Neural progenitor cell (in vitro differentiated cells): ENCODE measurements at places on chromosomes 2 and 18. TPM values are rescaled to one million over a fixed set of nuclear protein-coding genes. Genes with fewer than 3 reads are reported as not detected.

OR6B2 gene
- not detected in 2 replicates for total RNA-seq

DNA sequence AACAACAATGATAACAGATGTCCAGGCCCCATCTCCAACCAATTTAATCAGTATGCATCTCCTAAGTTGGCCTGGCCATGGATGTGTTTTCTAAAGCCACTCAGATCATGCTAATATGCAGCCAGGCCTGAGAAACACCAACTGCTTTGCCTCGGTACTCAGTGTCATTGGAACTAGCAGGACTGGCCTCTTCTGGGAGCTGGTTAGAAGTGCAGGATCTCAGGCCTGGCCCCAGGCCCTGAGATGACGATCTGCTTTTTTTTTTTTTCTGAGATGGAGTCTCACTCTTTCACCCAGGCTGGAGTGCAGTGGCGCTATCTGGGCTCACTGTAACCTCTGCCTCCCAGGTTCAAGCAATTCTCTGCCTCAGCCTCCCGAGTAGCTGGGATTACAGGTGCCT is 69.1 kb downstream of the IRS1 start:
- H3K4me1 ChIP-seq = peaks cover 24% of the 10 kb centered on the region
- no peak overlapping the region for H3K27ac ChIP-seq
- peak; percentile 42 for DNase-seq
- no peaks in the 10 kb centered on the region for H3K27me3 ChIP-seq
- no peak overlapping the region for H3K4me3 ChIP-seq
- no peaks in the 10 kb centered on the region for H3K36me3 ChIP-seq

FECH gene
- total RNA-seq = 10.9 and 16.4 TPM in 2 replicates

DNA sequence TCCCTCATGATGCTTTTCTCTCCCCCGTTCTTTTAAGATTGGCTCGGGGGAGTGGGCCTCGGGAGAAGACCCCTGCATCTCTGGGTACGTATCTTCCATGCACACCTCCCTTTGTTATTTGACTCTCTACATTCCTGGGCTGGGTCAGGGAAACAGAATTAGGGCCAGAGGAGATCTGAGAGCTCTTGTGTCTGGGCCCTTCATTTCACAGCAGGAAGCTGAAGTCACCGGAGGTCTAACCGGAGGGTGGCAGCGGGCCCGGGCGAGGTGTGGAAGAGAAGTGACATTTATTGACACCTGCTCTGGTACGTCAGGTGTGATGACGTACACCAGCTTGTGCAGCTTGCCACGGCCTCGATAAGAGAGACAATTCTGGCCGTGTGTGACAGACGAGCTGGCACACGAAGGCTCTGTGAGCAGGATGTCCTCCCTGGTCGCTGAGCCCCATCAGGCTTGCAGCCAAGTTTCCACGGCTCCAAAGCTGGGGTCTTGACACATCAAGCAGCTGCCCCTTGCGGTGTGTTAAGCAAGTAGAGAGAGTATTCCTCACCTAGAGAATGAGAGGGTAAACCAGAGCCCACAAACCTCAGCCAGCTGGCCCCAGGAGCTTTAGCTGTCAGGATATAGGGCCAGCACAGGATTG is 30.4 kb downstream of the TOGARAM2 start:
- DNase-seq = no peak
- H3K27ac ChIP-seq = no peak overlapping the region
- no peaks in the 10 kb centered on the region for H3K36me3 ChIP-seq
- H3K4me3 ChIP-seq = no peak overlapping the region
- no peaks in the 10 kb centered on the region for H3K27me3 ChIP-seq

- H3K4me3 ChIP-seq = no peak overlapping the region
- H3K4me1 ChIP-seq = no peaks in the 10 kb centered on the region
Measured at GRCh38 chr2:234203135-234203984, 152.9 kb downstream of the SPP2 start.

DNA sequence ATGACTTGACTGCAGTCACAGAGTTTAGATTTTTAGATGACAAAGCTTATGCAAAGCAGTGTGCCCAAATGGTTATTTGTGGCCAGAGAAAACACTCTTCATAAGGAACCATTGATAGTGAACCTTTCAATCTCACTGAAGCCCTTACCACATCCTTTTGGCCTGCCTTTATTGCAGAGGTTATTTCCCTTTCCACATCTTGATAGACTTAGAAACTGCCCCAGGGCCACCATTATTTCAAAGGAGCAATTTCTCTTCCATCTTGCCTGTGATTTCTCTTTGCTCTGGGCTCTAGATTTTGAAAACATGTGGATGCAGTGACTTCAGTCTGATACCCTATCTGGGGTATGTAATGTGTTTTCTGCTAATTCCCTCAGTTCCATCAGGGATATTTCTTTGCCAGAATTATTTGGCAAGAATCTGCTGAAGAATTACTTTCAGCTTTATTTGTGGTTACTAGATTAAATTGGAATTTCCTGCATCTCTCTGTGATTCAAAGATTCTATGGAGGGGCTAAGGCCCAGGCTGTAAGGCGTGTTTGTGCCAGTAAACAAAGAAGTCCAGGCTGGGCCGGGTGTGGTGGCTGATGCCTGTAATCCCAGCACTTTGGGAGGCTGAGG is 51.0 kb downstream of the MOGAT1 start:
- H3K36me3 ChIP-seq = no peaks in the 10 kb centered on the region
- no peak overlapping the region for H3K27ac ChIP-seq
- H3K4me3 ChIP-seq = no peak overlapping the region
- no peaks in the 10 kb centered on the region for H3K27me3 ChIP-seq
- H3K4me1 ChIP-seq = no peaks in the 10 kb centered on the region
- DNase-seq = no peak

GRCh38 chr2:133642791-133643191 is 74.5 kb upstream of the NCKAP5 start:
- no peak overlapping the region for H3K4me3 ChIP-seq
- H3K4me1 ChIP-seq = no peaks in the 10 kb centered on the region
- DNase-seq = no peak
- no peaks in the 10 kb centered on the region for H3K36me3 ChIP-seq
- no peaks in the 10 kb centered on the region for H3K27me3 ChIP-seq
- H3K27ac ChIP-seq = no peak overlapping the region

DNA sequence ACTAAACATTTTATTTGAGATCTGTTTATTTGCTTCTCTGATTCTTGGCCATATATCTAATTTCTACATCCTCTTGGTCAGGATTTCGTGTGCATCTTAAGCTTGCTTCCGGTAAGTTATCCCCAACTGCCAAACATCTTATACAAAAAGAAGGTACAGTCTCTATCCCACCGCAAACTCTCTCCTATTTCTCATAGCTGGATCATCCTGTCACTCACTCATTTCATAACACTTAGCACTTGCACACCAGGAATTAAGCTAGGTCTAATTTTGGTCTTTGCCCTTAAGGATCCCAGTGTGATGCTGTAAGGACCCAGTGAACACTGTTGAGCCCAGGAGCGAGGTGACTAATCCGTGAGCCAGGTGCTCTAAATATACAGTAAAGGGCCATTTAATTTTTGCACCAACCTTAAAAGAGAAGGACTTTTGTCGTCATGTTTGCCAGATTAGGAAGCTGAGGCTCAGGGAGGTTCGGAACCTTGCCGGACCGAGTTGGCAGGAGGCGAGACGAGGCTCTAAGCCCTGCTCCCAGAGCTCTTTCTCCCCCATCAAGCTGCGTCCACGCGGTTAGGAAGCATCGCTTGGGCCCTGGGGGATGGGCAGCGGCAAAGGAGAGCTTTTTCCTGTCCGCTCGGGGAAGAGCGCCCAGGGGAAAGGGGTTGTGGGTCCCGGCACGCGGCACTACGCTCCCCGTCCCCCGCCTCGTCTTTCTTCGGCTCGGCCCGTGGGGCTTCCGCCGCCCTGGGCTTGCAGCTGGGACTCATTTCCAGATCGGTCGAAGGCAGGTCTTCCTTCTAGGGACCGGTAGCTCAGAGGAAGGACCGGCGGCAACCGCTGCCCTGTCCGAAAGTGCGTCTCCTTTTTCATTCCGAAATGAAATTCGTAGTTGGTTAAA is 4.1 kb upstream of the ITPRIPL1 start:
- peak overlapping the region; percentile 55 for H3K4me3 ChIP-seq
- no peak overlapping the region for H3K27ac ChIP-seq
- peaks cover 76% of the 10 kb centered on the region for H3K27me3 ChIP-seq
- peaks cover 17% of the 10 kb centered on the region for H3K4me1 ChIP-seq
- H3K36me3 ChIP-seq = no peaks in the 10 kb centered on the region
- DNase-seq = peak; percentile 69

- H3K27me3 ChIP-seq = no peaks in the 10 kb centered on the region
- no peaks in the 10 kb centered on the region for H3K36me3 ChIP-seq
- no peak overlapping the region for H3K4me3 ChIP-seq
- no peak overlapping the region for H3K27ac ChIP-seq
Measured at GRCh38 chr18:10751653-10752052, 225.8 kb downstream of the NAPG start.

DNA sequence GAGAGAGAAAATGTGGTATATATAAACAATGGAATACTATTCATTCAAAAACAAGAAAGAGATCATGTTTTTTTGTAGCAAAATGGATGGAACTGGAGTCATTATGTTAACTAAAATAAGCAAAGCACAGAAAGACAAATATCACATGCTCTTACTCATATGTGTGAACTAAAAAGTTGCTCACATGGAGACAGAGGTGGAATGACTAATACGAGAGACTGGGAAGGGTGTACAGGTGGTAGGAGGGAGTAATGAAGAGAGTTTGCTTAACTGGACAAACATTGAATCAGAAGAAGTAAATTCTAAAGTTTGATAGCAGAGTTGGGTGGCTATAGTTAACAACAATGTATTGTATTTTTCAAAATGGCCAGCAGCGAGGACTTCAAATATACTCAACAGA is 1080.7 kb upstream of the CHAC2 start:
- H3K36me3 ChIP-seq = no peaks in the 10 kb centered on the region
- no peak for DNase-seq
- no peak overlapping the region for H3K4me3 ChIP-seq
- H3K27ac ChIP-seq = no peak overlapping the region

DNA sequence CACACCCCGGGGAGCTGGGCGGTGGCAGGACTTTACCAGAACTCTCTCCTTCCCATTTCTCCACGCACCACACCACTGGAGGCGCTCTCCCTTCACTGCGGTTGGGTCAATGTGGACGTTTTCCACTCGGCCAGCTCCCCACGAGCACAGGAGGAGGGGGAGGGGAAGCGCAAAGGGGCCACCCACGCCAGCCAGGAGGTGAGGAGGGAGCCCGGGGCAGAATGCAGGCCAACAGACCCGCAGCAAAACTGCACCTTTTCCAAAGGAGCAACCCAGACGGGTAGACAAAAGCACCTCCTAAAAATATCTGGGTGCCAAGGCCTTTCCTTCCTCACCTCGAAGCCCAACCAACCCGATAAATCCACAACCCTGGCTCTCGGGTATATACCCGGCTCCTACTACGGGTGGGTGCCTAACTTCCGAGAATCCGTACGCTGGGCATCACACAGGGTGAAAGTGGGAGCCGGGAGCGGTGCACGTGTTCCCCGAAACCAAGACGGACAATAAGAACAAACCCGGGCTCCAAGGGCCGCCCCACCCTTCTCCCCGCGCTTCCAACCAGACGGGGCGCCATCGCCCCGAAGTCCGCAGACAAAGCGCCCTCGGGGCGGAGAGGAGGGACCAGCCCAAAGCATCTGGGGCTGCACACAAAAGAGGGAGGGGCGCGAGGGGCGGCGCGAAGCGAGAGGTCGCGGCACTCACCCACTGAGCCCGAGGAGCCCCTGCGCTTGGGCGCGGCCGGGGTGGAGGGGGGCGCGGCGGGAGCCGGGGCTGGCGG is 1.0 kb downstream of the RTN4 start:
- peaks cover 40% of the 10 kb centered on the region for H3K4me1 ChIP-seq
- peak overlapping the region; percentile 97 for H3K27ac ChIP-seq
- peak; percentile 91 for DNase-seq
- H3K27me3 ChIP-seq = no peaks in the 10 kb centered on the region

- H3K27me3 ChIP-seq = no peaks in the 10 kb centered on the region
- H3K36me3 ChIP-seq = no peaks in the 10 kb centered on the region
- H3K4me1 ChIP-seq = no peaks in the 10 kb centered on the region
- no peak for DNase-seq
Measured at GRCh38 chr2:105919826-105920225, 175.1 kb downstream of the NCK2 start.

GRCh38 chr2:173401716-173402326 is 47.1 kb downstream of the CDCA7 start:
- peaks cover 42% of the 10 kb centered on the region for H3K27me3 ChIP-seq
- peaks cover 15% of the 10 kb centered on the region for H3K4me1 ChIP-seq
- H3K27ac ChIP-seq = no peak overlapping the region
- peak overlapping the region; percentile 45 for H3K4me3 ChIP-seq
- H3K36me3 ChIP-seq = no peaks in the 10 kb centered on the region

TMEM17 gene
- 1.8 and 2.4 TPM in 2 replicates for total RNA-seq

GRCh38 chr2:69251943-69252342 is 135.1 kb downstream of the GFPT1 start:
- H3K4me1 ChIP-seq = no peaks in the 10 kb centered on the region
- H3K27me3 ChIP-seq = no peaks in the 10 kb centered on the region
- no peaks in the 10 kb centered on the region for H3K36me3 ChIP-seq
- H3K27ac ChIP-seq = no peak overlapping the region
- H3K4me3 ChIP-seq = no peak overlapping the region
- DNase-seq = no peak

CD226 gene
- total RNA-seq = 0.06 TPM in 1 of 2 replicates, not detected in the other

DNA sequence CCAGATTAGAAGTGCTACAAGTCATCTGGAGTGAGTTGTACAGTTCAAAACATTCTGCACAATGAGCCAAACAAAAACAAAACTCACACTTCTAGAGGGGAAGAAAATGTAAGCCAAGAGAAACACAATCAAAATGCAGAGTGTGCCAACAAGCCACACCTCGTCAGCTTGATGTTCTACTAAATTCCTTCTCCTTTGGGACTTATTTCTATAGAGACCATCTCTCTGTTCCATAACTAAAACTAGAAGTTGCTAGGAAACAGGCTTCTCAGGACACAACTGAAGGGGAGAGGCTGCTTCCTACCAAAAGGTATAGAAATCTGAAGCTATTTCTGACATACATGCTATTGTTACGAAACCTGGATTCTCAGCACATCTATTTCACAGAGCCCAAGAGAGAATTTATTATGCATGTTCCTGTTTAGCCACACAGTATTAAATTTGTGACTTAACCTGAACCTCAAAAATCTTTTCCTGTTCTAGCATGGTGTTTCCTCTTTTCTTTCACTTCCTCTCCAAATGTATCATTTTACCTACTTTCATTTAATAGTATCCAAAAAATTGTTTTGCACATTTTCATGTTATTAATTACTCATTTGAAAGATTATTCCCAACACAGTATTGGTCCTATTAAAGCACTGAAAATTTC is 211.4 kb upstream of the CCDC150 start:
- no peaks in the 10 kb centered on the region for H3K36me3 ChIP-seq
- DNase-seq = no peak
- H3K27ac ChIP-seq = no peak overlapping the region
- no peaks in the 10 kb centered on the region for H3K27me3 ChIP-seq

GRCh38 chr18:70337139-70337972 is 48.5 kb downstream of the SOCS6 start:
- no peak overlapping the region for H3K27ac ChIP-seq
- H3K27me3 ChIP-seq = no peaks in the 10 kb centered on the region
- no peaks in the 10 kb centered on the region for H3K36me3 ChIP-seq
- H3K4me1 ChIP-seq = no peaks in the 10 kb centered on the region
- DNase-seq = peak; percentile 31
- H3K4me3 ChIP-seq = no peak overlapping the region

SFXN5 gene
- 3.4 and 7.3 TPM in 2 replicates for total RNA-seq
